ENCODE measurements at places on chromosomes 7 and 10. TPM values are rescaled to one million over a fixed set of nuclear protein-coding genes. Genes with fewer than 3 reads are reported as not detected.

GRCh38 chr10:111430070-111430469 lies 353.2 kb downstream of the ADRA2A start:
- DNase-seq = no peak

Gene TCF7L2
- total RNA-seq = 43.0 TPM

- no peak for DNase-seq
These were observed 35.8 kb upstream of the GNAI1 start for GRCh38 chr7:80098795-80099194.

Gene IGFBP1
- total RNA-seq = 3.3 TPM

- DNase-seq = no peak
These were observed 628.0 kb downstream of the CALN1 start for GRCh38 chr7:71784180-71784579.

DNA sequence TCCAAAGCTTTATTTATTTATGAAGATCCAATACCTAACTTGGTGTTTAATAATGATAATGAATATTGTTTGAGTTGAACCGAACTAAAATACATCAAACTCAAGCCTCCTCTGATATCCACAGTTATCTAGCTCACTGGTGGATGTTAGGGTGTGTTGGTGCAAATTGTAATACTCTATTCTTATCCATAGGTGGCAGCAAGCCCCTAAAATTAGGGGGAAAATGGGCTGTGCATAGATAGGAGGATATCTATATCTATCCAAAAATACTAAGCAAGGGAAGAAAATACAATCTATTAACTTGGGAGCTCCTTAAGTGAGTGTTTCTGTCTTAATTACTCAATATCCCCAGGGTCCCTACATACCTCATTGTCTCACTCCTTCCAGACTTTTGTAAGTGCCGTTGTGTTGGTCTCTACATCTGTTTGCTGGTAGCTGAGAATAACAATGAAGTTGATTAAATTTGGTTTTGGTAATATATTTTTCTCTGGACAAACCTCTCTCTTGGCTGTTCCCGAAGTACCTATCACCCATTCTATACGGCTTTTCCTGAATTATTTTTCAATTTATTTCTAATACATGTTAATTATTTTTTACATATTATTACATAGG lies 55.0 kb upstream of the VWDE start:
- DNase-seq = peak; percentile 49

GRCh38 chr7:24135003-24135817 lies 148.8 kb upstream of the NPY start:
- no peak for DNase-seq

Gene TMEM178B
- total RNA-seq = 1.5 TPM

DNA sequence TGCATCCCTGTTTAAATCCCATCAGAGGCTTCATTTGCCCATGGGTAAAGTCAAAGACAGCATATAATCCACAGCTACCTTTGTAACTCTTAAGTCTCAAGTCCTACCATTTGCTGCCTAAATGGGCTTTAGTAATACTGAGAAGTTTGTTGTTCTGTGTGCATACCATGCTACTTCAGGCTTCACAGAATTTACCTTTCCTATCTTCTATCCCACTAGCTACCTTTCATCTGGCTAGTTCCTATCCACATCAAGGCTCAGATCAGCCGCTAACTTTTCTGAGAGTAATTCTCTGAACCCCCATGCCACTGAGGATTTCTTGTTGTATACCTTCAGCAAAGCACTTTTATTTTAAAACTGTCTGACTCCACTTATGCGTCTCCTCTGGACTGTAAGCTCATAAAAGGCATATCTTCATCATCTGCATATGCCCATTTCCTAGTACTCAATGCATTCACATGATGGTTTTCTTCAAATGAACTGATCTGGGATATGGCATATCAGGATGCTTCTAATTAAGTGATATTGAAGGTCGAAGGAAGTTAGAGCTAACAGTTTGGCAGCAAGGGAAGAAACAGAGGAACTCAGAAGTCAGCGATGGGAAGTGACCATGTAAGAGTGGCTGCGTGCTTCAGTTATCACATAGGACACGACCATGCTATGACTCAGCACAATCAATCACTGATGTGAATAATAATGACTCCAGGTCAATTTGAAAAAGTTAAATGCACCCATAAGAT lies 283.9 kb upstream of the DKK1 start:
- no peak for DNase-seq

DNA sequence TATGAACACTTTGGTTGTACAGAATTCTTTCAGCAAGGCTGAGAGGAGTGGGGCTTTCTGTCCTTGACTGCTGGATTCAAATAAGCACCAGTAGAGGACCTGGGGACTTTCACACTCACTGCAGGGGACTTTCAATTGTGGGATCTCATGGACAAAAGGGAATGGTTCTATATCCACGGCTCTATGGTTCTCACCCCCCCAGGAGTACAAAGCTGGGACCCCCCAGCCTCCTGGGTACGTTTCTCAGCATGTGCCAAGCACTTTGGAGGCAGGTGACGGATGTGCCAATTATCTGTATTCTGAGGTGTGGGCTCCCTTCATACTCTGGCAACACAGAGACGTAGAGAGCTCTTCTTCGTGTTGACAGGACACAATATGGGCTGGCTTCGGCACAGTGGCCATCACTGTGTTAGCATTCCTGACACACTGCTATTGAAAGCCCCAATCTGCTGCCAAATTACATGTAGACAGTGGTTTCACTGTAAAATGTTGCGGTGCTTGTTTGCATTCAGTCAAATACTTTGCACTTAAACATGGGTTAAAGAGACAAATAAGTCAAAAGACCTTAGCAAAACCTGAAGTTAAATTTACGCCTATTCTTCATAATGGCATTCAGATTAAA lies 92.7 kb upstream of the SAMD8 start:
- no peak for DNase-seq

- DNase-seq = no peak
These were observed 239.8 kb downstream of the FZD1 start for GRCh38 chr7:91503934-91504555.

GRCh38 chr10:27998954-27999275 lies at the start of gene ODAD2:
Gene ODAD2 (minus strand): TSS chr10:27999079. CDS start chr10:27995142, 3,937 bp downstream.
- no peak for DNase-seq

DNA sequence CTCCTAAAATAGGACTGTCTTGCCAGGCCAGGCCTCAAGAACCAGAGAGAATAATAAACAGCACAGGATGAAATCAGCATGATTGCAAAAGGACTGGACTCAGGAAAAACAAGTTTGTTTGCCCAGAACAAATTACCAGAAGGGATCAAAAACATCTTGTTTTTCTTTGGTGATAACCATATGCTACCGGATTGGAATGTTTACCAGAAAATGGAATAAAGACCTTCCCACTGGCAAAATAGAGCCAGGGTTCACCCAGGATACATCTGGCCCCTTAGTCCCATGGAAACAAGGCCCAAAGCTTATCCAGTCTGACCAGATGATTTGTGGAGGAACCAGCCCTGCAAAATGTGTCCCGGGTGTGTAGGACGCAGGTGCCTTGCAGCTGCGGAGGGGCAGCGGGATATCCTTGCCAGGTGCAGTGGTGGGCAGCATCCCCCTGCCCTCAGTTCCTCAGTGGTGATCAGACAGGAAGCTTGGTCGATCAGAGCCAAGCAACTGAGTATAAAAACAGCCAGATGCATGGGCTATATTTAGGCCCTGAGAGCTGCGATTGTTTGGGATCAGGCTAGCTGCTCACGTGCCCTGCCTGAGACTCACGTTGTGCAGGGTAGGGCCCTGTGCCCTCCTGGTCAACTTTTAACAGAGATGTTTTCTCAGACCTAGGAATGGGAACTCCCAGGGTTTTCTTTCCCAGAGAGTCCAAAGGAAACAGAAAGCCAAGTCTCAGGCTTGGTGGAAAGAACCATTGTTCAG lies 4.6 kb upstream of the ZNF22 start:
- DNase-seq = no peak

- DNase-seq = no peak
These were observed 1.0 kb downstream of the NKX2-3 start for GRCh38 chr10:99533496-99534449.

- no peak for DNase-seq
These were observed 103.4 kb downstream of the GRID1 start for GRCh38 chr10:86263209-86263608.

Gene PRLHR
- total RNA-seq = not detected

Measured in Calu3 (cell line).